A549 treated with CORT108297 at 1 μM for 4 hours (cell line): ENCODE measurements at places on chromosomes 6 and 20. TPM values are rescaled to one million over a fixed set of nuclear protein-coding genes. Genes with fewer than 3 reads are reported as not detected.

Gene FAM83C
- total RNA-seq = 0.04 to 0.10 TPM (median 0.06 TPM) in 4 of 5 replicates, not detected in the other

Gene TGM3
- 0.03 TPM in 3 of 5 replicates, not detected in the others for total RNA-seq

Gene SLC22A23
- 7.9 to 10.6 TPM (median 9.9 TPM) in 5 replicates for total RNA-seq

Gene OR2J3
- total RNA-seq = not detected in 5 replicates

Gene MMP24OS
- 50.9 to 90.1 TPM (median 79.7 TPM) in 5 replicates for total RNA-seq
